ENCODE measurements at places on chromosomes 16 and 17.

- DNase-seq = peak; percentile 7
Measured at GRCh38 chr16:52573365-52574299, 26.7 kb upstream of the TOX3 start.

DNA sequence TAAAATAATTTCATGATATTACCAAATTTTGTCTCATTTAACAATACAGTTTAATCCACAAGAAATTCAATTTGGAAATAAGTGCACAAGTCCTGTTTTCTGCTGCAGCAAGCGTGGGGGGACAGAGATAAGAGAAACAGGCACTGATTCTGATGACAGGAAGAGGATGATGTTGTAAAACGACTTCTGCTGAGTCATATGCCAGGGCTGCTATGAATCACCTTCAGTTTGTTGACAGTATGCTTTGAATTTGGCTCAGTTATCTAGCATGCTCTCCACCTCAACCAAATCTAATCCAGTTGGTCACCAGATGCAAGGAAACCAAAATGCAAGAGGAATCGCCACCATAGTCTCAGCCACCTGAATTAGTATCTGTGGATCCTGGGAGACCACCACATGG lies 244.1 kb upstream of the MON1B start:
- DNase-seq = no peak

- no peak for DNase-seq
Measured at GRCh38 chr17:46262271-46262670, 32.7 kb upstream of the LRRC37A start.

- DNase-seq = no peak
Measured at GRCh38 chr17:778096-778495, 4.0 kb downstream of the GLOD4 start.

DNA sequence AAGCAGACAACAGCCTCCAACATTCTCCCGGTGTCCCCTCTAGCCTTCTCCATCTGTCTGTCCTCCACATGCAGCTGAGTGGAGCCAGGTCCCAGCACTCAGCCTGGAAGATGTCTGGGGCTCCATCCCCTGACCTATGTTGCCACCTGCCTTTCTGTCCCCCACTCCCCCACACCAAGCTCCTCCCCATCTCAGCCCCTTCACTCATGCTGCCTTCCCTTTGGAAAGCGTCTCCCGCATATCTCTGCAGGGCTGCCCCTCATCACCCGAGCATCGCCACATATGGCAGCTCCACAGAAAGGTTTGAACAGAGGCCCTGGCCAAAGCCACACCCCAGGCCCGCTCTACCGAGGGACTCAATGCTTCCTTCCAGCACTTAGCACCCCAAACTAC lies 24.2 kb downstream of the NSMCE1 start:
- DNase-seq = no peak

GRCh38 chr17:72588961-72589360 lies 468.1 kb downstream of the SOX9 start:
- no peak for DNase-seq

GRCh38 chr16:6035161-6035560 lies 937.6 kb upstream of the EEF2KMT start:
- no peak for DNase-seq

GRCh38 chr17:55348749-55349354 lies 72.8 kb downstream of the MMD start:
- DNase-seq = peak; percentile 9

- DNase-seq = no peak
Measured at GRCh38 chr17:68238164-68238870, 9.5 kb upstream of the AMZ2 start.

DNA sequence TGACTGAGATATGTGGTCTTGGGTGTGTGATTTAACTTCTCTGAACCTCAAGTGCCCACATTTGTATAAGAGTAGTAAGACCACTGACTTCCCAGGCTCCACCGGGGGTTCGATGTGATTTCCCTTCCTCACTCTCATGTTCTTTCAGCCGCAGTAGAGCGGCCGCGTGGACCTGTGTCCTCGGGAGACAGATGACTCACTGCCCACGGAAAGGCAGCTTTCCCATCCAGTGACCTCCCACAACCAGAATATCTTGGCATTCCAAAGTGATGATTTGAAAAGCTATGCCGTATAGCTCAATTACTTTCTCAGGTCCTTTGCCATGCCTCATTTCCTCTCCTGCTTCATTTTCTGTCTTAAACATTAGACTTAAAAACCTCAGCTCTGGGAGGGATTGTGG lies 73.6 kb downstream of the IL21R start:
- DNase-seq = no peak

DNA sequence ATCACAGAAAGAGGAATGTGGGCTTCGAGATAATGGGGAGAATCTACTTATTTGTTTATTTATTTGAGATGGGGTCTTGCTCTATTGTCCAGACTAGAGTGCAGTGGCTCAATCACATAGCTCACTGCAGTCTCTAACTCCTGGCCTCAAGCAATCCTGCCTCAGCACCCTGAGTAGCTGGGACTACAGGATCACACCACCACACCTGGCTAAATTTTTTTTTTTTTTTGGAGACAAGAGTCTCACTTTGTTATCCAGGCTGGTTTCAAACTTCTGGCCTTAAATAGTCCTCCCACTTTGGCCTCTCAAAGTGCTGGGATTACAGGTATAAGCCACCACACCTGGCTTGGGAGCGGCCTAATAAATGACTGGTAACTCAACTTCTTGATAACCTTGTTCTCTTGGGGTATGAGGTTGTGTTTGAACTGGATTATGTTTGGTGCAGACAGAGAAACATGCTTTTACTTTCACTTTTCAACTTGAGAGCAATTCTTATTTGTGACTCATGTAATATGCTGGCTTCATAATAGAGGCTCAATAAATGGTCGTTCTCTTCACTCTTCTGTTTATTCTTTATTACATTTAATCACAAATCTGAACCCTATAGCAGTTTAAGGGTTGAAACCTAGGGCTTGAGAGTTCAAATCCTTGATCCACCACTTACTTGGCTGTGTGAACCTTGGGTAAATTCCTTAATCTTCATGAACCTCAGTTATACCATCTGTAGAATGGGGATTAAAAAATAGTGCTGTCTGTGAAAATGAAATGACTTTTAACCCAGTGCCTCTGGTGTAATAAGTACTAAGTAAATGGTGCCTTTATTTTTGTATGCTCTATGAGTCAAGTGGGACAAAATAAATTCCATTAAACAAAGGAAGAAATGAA lies 129.1 kb upstream of the HS3ST2 start:
- no peak for DNase-seq

DNA sequence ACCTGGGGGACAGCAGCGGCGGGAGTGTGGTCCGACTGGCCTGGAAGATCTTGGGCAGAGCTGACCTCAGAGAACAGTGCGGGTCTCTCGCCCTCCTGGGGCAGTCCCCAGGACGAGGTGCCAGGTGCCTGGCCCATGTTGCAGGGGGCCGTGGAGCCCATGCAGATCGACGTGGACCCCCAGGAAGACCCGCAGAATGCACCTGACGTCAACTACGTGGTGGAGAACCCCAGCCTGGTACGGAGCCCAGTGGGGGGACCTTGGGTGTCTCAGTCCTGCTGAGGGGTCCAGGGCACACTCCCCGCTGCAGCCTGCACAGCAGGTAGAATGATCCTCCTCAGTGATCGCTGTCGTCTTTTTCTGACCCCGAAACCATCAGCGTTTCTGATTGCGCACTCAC lies 1.4 kb downstream of the GPS1 start:
- no peak for DNase-seq

DNA sequence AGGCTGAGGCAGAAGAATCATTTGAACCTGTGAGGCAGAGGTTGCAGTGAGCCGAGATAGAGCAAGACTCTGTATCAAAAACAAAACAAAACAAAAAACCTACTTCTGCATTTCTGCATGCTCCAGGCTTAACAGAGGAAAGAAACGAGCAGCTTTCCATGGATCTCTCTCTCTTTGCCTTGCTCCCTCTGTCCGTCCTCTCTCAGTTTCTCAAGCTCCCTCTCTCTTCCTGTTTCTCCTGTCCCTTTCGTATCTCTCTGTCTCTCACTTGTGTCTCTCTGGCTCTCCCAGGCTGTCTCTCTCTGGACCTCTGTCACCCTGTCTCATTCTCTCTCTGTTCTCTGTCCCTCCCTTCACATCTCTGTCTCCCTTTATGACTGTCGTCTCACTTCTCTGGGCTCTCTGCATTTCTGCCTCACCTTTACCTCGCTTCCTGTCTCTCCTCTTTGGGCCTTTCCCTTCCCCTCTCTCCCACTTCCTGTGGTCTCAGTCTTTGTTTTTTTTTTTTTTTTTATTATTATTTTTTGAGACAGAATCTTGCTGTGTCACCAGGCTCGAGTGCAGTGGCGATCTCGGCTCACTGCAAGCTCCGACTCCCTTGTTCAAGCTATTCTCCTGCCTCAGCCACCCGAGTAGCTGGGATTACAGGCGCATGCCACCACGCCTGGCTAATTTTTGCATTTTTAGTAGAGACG lies 4.1 kb upstream of the PITPNA start:
- no peak for DNase-seq

- DNase-seq = no peak
Measured at GRCh38 chr16:54285414-54286089, 1.0 kb downstream of the IRX3 start.

DNA sequence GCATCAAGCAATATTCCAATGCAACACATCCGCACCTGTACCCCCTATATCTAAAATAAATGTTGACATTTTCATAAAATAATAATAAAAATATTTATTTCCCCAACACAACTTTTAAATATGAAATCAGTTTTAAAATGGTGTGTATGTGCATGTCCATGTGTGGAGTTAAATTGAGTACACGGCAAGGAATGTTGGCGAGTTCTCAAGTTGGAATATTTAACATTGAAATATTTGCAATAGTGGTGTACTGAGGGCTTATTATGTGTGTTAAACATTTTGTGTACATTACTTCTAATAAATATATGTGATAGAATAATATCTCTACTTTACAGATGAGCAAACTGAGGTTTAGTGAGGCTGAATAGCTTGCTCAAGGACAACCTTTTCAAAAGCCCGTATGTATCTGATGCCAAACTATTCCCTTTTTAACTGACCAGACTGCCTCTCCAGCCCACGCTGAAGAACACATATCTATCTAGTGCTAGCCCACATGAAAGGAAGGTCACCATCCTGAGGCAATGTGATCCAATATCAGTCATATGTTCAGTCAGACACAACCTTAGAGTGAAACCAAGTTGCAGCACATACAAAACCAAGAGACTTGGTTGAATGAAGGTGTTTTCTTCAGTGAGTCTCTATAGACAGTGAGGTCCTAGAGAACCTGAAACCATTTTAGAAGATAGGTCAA lies 192.2 kb upstream of the CDH11 start:
- DNase-seq = no peak

- DNase-seq = no peak
Measured at GRCh38 chr17:48100591-48101011, 677 bp downstream of the CBX1 start.

DNA sequence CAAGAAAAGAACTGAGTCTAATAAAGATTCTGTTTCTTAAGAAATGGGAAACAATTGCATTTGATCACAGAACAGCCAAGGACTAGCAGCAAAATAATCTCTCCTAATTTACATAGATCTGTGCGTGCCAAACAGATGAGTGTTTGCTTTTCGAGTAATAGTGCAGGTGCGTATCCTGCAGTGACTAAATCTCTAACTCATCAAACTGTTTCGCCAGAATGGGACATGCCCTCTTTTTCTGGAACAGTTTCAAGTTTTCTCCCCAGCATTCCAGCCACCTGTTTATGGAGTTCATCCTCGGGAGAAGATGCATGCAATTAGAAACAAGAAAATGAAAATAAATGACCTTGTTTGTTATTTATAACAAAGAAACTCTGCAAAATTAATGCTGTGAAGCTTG lies 5.7 kb upstream of the TOX3 start:
- no peak for DNase-seq

- no peak for DNase-seq
Measured at GRCh38 chr16:1103636-1103980, 7.6 kb upstream of the C1QTNF8 start.

GRCh38 chr17:70208080-70208794 lies 38.9 kb downstream of the KCNJ2 start:
- no peak for DNase-seq

DNA sequence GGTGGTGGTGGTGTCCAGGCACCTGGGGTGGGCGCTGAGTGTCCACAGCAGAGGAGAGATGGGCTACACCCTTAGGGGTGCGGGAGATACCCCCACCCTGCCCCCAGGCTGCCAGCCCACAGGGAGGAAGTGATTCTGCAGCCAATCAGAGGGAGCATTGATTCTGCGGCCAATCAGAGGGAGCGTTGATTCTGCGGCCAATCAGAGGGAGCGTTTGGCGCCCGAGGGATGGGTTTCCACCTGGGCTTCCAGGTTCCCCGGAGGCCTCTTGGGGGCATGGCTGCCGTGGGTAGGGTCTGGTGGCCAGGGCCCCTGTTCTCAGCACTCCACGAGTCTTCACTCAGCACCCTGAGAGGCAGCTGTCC lies 28.2 kb upstream of the ACSF3 start:
- DNase-seq = no peak

DNA sequence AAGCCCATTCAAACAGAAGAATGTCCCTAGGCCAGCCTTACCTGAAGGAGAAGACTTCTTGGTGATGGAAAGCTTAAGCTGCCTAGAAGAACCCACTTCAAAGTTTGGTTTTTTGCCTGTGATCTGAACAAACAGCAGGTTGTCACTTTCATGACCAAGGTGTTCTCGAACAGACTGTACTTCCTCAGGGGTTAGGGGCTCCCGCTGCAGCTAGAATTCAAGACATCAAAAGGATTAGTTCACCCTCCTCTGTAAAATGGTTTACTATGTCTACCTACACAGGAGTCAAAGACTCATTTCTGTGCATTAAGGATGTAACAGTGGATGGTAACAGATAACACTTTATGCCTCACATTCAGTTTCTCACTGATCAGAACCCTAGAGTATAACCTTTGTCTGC lies 13.2 kb downstream of the CIAPIN1 start:
- no peak for DNase-seq

Measured in GM19239 (cell line).